Astrocyte of the hippocampus (primary cell): ENCODE measurements at places on chromosomes 5 and 9.

DNA sequence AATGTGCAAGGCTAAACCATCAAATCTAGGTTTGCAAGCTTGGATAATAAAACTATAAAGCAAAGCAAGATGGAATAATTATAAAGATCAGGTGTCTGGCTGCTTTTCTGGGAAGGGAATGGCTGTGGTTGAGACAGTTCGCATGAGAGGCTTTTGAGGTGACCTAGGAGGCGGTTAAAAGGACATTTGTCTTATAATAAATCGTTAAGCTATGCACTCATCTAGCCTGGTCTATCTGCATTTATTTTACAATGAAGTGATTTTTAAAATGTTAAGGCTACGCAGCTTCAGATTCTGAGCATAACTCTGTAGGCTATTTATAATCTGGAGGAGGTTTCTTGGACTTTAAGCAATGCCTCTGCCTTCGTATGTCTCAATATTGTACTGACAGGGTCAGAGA, 29.4 kb upstream of the MAN2A1 start:
- no peak for DNase-seq

GRCh38 chr5:105735704-105736103, 1935.0 kb downstream of the EFNA5 start:
- no peak for DNase-seq

DNA sequence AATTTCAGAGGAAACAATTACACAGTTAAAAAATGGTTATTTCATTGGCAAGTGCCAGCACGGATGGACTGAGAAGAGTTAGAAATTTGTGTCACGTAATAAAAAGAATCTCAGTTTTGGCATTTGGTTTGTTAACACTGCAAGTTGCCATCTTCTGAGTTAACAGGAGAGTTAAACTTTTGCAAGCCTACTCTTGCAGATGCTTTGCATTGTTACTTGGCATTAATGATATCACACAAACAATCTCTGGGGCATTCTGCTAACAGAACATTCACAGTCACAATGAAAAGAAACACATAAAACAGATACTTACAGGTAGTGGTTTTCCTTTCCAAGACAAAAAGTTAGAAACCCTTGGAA, 647 bp downstream of the FREM1 start:
- DNase-seq, result no peak

GRCh38 chr9:107224252-107224651, 58.8 kb upstream of the RAD23B start:
- DNase-seq, result no peak

- no peak for DNase-seq
These were observed 12.7 kb downstream of the GTF3C5 start for GRCh38 chr9:133043449-133044035.

DNA sequence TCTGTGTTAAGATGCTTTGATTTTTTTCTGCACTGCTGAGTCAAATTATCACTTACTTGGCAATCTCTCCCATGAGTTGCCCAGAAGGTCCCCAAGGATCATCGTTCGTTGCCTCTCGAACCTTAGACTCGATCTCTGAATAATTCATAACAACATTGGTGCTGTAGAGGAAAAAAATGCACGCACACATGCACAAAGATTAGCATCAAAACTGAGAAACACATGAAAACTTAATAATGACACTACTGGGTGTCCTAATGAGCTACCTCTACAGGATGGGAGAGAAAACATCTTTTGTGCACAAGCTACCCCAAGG, 41.6 kb downstream of the CLINT1 start:
- no peak for DNase-seq

DNA sequence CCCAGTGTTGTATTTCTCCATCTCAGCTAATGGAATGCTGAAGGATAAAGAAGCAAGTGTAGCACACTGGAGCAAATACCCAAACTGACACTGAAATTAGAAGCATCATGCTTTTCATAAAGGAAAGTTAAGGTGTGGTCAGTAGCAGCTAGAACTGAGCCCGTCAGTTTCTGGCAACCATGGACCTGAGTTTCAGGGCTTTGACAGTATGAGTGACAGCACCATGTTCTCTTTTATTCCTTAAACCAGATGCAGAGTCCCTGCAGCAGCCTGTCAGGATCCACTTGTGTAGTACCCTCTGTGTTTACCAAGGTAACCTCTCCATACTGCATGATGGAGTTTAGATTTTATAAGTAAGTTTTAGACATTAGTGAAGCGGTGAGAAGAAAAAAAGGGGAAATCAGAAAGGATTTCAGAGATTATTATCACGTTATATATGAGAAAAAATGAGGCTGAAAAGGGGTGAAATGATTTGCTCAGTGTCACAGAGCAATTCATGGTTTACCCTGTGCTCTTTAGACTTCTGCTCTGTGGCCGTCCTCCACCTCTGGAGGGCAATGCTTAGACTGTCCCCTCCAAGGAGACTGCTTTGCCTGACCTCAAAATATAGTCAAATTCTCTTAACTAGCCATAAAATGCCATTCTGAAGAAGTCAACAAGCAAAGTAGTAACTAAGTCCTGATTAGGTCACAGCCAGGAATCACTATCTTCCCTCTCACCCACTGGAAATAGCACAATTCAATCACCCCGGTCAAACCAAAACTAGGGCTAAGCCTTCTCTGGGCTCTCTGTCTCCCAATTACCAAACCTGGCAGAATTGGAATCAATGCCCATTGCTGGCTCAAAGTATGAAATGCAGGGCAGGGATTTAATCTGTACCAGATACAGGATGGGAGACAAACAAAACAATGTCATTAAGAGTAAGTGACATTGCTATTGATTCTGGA, 10.5 kb upstream of the MYOT start:
- no peak for DNase-seq

DNA sequence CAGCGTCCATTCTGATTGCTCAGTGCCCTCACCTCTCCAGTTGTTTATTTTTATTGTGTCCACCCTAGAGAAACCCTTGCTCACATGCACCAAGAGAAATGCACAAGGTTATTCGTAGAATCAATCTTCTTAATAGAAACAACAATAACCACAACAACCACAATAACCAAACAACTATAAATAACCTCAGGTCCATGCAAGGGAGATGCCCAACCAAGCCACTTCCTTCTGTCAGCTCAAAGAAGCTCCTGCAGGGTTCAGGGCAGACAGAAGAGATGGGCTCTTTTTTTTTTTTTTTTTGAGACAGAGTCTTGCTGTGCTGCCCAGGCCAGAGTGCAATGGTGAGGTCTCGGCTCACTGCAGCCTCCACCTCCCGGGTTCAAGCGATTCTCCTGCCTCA, 14.9 kb upstream of the TCOF1 start:
- DNase-seq, result no peak

- DNase-seq, result no peak
These were observed 21.4 kb downstream of the KIF2A start for GRCh38 chr5:62327138-62328053.

GRCh38 chr5:98772415-98773213, 849 bp upstream of the RGMB start:
- peak; percentile 90 for DNase-seq

GRCh38 chr9:135486267-135487065, 6.9 kb downstream of the PPP1R26 start:
- no peak for DNase-seq

DNA sequence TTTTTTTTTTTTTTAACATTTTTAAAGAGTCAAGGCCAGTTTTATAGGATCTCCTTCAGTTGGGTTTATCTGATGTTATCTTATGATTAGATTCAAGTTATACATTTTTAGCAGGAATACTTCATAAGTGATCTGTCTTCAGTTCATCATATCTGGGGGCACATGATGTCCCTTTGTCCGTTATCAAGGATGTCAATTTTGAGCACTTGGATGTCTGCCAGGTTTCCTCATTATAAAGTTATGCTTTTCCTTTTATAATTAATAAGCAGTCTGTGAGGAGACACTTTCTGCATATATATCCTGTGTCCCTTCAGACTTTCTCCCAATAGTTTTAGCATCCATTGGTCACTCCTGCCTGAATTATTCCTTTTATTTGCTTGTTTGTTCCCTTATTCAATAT, 11.8 kb downstream of the HDHD3 start:
- DNase-seq, result no peak

GRCh38 chr9:27203783-27204182, 93.2 kb downstream of the EQTN start:
- DNase-seq, result peak; percentile 34

GRCh38 chr9:112132356-112132755, 42.7 kb downstream of the SUSD1 start:
- DNase-seq, result peak; percentile 59

DNA sequence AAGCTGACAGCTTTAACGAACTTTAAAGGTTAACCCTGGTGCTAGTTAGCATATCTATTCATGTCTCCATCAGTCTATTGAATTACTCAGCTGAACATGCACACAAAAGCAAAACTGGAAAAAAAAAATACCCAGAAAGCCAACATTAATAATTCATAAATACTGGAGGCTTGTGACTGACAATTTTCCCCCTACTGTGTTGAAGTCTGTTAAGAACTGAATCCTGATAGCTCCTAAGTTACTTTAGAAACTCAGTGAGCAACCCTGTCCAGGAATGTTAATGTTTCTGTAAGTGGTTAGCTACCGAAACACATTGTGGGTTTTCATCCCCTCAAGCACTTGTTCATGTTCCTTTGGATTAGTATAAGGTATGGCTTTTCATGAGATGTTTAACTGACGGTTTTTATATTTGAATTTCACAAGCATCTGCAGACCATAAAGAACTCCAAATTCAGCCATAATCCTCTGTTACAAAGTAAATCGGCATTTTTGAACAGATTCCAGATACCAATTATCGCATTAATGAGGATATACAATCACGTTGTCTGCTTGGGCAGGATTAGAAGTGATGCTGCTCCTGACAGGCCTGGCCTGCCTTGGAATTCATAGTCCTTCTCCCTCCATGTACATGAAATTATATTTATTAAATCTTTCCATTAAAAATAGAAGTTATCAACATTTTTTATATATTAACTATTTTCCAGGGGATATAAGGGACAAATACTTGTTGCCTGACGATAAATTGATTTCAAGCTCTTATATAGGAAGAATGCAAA, 331.2 kb downstream of the TLE4 start:
- DNase-seq, result peak; percentile 90

GRCh38 chr5:1887588-1888360, 5.0 kb upstream of the IRX4 start:
- no peak for DNase-seq

GRCh38 chr5:140764177-140764973, 21.6 kb upstream of the PCDHA1 start:
- DNase-seq, result no peak

GRCh38 chr9:12718482-12719026, 25.4 kb downstream of the TYRP1 start:
- peak; percentile 93 for DNase-seq

DNA sequence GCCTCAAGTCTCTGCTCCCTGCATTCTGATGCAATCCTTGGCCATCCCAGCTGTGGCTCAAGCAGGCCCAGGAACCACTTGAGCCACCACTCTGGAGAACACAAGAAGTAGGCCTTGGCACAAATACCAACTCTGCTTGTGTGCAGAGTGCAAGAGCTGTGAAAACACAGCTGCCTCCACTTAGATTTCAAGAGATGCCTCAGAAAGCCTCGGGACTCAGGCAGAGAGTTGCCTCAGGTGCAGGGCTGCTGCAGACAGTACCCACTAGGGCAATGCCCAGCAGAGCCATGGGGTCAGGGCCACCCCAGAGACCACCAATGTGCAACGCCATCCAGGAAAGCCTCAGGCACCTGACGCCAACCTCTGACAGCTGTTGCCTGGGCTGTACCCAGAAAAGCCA, 82.4 kb downstream of the FREM1 start:
- DNase-seq, result no peak

GRCh38 chr9:100601216-100601615, 23.3 kb downstream of the CAVIN4 start:
- peak; percentile 78 for DNase-seq

GRCh38 chr9:6708732-6709131, 49.0 kb upstream of the KDM4C start:
- peak; percentile 11 for DNase-seq

- no peak for DNase-seq
These were observed 19.0 kb downstream of the FBXW5 start for GRCh38 chr9:136925414-136926153.

- no peak for DNase-seq
These were observed 11.2 kb upstream of the CCDC152 start for GRCh38 chr5:42745426-42745825.

GRCh38 chr5:68848091-68848490, 245.7 kb upstream of the SLC30A5 start:
- DNase-seq, result peak; percentile 26

GRCh38 chr5:173778784-173779304, 109.3 kb upstream of the CPEB4 start:
- no peak for DNase-seq

- DNase-seq, result peak; percentile 92
These were observed 188.9 kb downstream of the SPOCK1 start for GRCh38 chr5:137310051-137310730.

GRCh38 chr9:90219548-90220118, 423.0 kb downstream of the DIRAS2 start:
- DNase-seq, result no peak

GRCh38 chr9:132163876-132164603, 2.2 kb downstream of the NTNG2 start:
- peak; percentile 9 for DNase-seq

DNA sequence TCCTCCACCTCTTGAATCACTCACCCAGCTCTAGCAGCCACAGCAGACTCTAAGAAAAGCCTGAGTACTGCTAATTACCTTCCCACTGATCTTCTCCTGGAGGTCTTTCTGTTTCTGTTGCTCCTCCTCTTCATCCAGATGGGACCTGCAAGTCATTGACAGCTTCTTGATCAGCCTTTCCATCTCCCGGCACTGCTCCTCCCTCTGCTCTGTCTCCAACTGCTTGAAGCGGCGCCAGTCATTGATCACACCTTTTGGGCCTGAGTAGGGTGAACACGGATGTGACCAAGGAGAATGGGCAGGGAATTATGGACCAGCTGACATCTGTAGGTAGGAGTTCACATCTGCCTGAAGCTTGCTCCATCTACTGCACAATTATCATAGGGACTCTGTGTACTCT, 5.5 kb downstream of the PDCL start:
- no peak for DNase-seq

DNA sequence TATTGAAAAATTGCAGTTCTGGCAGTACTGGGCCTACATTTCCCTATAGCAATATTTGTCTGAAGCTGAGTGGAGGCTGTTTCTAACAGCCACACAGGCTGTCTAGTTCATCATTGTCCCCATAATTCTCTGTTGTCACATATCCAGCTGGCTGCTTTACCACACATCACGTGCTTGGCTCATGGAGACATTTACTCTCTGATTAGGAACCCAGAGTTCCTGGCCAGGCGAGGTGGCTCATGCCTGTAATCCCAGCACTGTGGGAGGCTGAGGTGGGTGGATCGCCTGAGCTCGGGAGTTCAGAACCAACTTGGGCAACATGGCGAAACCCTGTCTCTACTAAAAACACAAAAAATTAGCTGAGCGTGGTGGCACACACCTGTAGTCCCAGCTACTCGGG, 81.4 kb downstream of the PGM5 start:
- no peak for DNase-seq

- DNase-seq, result no peak
These were observed 182.2 kb upstream of the GRIA1 start for GRCh38 chr5:153308282-153308681.

DNA sequence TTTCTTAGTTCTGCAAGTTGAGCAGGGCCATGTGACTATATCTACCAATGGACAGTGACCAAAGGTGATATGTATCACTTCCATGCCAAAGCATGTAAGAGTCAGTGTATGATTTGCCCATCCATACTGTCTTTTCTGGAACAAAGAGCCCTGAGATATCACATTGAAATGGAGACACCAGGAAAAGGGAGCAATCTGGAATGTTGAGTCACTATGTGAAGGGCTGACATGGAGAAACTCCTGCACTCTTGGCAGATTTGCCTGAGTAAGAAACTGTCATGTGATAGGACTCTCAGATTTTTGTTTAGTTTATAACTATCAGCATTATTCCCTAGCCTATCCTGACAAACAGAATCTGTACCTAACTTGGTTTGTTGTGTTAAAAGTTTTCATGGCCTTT, 29.8 kb upstream of the TMEM161B start:
- peak; percentile 22 for DNase-seq

GRCh38 chr5:133030343-133031005, 4.1 kb upstream of the ZCCHC10 start:
- DNase-seq, result no peak
